ENCODE measurements at places on chromosomes 2 and 18.

GRCh38 chr18:54805571-54806334 lies 22.5 kb upstream of the RAB27B start:
- no peak for DNase-seq

- no peak for DNase-seq
These were observed 96.8 kb downstream of the DIS3L2 start for GRCh38 chr2:232058063-232058877.

DNA sequence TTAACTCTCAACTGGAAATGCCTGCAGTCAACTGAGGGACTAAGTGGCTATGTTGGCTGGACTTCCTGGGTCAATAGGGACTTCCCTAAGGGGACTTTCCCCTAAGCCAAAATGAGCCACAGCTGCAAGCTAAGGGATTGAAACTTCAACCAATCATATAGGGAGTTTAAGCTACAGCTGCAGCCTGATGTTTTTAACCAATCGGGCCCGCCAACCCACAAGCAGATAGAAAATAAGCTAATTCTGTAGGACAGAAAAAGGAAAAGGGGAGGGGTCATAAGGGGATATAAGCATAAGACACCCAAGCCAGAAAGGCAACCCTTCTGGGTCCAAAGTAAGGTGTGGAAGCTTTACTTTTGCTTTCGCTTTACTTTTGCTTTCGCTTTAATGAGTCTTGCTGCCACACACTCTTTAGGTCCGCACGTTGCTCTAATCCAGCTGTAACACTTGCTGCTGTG lies 927.5 kb downstream of the ERBB4 start:
- no peak for DNase-seq

DNA sequence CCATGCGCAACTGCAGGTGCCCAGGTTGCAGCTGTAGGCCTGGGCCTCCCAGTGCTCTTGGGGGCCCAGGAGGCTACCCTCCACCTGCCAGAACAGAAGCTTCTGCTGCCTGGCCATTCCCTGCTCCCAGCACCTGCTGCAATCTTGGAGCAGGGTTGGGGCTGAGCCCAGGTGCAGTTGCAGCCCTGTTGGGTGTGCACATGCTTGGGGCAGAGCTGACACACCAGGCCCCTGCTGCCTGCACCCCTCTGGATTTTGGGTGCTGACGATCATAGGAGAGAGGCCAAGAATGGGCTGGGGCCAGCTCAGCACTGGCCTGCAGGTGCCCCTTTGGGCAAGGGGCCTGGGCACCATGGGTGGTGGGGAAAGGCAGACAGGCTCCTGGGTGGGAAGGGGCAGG lies 20.5 kb upstream of the SP140L start:
- DNase-seq = no peak

- DNase-seq = no peak
These were observed 135.0 kb downstream of the SMAD7 start for GRCh38 chr18:48815581-48816324.

- no peak for DNase-seq
These were observed 4.6 kb upstream of the GALM start for GRCh38 chr2:38661306-38661705.

- no peak for DNase-seq
These were observed 50.5 kb downstream of the ADD2 start for GRCh38 chr2:70717431-70718038.

DNA sequence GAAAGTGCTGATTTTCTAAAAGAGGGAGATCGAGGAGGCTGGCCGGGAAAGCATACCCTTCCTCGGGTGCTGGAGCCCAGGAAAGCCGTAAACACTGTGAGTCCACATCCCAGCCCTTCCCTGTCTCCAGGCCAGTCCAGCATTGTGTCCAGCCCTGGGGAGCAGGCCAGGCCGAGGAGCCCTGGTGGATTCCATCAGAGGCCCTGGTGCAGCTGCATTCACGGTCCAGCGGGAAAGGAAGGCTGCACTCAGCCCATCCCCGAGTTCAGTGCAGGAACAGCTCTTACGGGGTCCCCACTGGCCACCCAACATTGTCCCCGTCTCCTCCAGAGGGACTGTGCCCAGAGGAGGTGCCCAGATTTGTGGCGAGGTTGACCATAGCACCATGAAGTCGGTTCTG lies 218.6 kb downstream of the KLHL29 start:
- DNase-seq = no peak

- DNase-seq = no peak
These were observed 98.8 kb downstream of the DPP4 start for GRCh38 chr2:161975062-161975812.

DNA sequence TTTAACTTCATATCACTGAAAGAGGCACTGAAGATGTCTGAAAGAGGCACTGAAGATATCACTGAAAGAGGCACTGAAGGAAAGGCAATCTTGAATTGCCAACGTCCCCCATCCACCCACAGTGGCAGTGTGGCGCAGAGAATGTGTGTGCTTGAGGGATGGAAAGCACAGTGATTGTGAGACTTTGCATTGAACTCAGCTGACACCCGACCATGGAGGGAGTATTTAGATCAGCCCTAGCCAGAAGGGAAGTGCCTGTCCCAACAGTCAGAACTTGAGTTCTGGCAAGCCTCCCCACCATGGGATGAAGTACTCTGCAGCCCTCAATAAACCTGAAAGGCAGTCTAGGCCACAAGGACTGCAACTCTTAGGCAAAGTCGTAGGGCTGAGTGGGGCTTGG lies 33.8 kb downstream of the MAP4K3 start:
- DNase-seq = no peak

DNA sequence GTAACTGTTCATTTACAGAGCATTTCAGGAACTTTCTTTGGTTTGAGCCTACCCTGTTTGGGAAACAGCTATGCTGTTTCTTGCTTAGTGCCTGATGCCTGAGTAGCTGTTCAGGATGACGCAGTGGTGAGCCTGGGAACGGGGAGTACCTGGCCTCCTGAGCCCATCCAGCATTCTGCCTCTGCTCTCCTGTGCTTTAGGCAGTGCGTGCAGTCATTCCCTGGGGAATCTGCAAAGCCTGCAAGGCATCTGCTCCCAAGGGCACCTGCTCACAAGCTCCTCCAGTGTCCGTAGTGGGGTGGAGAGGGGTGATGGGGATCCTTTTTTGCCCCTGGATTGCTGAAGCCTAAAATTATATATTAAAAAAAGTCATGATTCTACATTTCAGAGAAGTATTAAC lies 68.8 kb downstream of the RAPGEF4 start:
- DNase-seq = no peak

DNA sequence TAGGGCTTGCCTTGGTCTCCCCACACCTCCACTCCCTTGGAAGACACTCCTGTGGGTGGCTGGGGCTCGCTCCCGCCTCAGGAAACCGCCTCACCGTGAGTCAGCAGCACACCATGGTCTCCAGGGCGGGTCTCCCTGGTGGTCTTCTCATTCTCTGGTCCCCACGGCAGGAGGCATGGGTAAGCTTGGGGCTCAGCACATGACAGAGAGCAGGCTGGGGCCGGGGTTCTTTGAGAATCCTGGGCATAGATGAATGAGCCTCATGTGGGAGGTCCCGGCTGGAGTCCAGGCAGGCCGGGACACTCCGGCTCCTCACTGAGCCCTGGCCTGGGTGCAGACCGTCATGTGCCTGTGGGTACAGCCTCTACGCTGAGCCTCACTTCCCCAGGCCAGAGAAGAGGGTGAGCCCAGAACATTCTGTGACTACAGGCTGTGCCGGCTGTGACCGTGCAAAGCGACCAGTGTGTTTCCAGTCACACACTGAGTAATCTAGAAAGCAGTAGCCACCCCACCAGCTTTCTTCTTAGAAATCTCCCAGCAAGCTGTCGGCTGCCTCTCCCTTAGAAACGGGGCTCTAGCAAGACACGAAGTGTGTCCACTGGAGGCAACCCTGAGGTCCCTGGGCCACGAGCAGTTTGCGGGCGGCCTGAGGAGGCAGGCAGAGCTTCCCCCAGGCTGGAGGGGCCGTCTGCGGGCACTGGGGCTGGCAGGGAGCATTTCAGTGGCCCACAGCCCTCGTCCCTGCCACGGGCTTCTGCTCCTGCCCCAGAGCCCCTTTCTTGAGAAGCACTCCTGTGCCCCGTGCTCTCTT lies 93.1 kb downstream of the RHOB start:
- no peak for DNase-seq

- no peak for DNase-seq
These were observed 224.6 kb upstream of the RAB6C start for GRCh38 chr2:129754831-129755230.

DNA sequence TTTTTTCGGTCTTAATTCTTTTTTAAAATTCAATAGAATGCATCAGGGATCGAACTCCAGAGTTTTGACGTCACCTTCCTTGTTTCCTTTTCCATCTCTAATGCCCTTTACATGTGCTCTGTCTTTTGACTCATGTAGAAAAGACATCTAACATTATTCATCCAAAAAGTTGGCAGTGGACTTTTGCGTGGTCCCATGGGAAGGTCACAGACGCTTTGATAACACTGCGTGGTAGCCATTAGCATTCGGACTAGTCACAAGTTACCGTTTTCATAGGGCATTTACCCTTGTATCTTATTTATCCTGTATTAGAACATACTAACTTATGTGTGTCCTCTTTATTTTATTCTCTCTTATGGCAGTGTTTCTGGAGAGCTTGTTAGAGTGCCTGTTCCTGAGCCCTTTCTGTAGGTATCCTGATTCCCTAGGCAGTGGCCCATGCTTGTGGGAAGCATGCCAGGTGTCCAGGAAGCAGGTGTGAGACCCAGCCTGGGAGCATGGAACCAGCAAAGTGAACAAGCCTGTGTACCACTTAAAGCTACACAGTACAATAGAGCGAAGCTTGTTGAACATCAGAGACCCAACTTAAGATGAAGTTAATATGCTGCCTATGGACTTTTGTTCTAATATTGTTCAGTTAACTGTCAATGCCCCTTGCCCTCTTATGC lies 73.6 kb upstream of the RBM44 start:
- no peak for DNase-seq

DNA sequence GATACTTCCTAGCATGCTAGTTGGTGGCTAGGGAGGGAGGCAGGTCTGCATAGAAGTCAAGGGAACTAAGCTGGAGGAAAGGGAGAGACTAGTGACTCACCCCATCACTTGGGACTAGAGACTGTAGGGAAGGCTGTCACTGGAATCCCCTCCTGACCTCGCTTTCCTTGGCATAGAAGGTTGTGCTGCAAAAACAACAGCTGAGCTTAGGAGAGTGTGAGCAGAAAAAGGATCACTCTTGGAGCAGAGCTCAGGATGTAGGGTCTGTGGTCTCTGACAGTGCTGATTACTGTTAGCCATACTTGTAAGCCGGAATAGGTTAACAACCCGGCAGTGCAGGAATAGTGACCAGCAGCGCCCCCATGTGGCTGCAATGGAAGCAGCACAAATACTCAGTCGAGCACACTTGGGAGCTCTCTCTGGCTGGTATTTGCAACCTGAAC lies 66.9 kb upstream of the SMAD2 start:
- DNase-seq = no peak

- no peak for DNase-seq
These were observed 1.9 kb downstream of the SS18 start for GRCh38 chr18:26088487-26088886.

DNA sequence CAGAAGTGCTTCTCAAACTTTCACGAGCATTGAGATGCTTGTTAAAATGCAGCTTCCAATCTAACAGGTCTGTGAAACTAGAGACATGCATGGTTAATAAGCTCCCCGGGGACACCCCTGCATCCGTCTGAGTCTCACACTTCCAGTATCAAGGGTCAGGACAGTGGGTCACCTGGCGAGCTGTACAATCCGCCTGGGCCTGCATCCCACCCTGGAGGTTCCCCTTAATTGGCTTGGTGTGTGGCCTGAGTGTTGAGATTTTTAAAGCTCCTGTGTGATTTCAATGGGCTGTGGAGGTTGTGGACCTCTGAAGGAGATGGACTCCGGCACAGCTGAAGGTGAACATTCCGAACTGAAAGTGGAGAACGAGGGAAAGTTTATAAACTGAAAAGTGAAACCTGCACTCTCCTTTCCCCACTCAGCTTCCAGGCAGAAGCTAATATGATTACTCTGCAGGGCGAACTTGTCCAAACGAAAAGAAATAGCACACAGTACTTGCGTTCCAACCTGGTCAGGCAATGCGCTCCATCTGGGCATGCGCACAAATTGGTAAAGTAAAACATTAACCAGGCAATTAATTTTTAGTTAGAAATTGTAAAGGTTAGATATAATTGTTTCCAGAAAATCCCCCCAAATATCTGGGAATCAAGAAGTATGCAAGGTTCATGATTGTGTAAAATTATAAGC lies 191.7 kb upstream of the ALKAL2 start:
- no peak for DNase-seq

- DNase-seq = no peak
These were observed 76.8 kb downstream of the ALPK2 start for GRCh38 chr18:58552057-58552461.

DNA sequence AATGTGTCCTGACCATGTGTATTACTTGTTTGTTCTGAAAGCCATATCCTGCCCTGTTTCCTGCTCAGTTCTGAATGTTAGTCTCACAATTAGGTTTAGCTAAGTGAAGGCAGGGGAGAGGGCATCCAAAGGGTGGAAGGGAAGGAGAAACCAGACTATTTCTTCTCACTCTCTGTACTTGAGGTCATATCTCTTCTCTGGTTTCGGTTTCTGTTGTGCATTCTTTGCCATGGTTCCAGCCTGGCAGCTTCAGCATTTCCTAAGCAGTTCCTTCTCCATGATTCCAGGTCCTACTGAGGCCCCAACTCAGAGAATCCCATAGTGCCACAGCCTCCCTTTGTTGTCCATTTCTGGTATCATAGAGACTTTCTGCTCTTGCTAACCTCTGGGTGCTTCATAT lies 40.3 kb upstream of the HNMT start:
- DNase-seq = no peak

- no peak for DNase-seq
These were observed 32.0 kb upstream of the CDK5R2 start for GRCh38 chr2:218927422-218927821.

- no peak for DNase-seq
These were observed 151.7 kb downstream of the ARHGAP28 start for GRCh38 chr18:6881034-6881820.

DNA sequence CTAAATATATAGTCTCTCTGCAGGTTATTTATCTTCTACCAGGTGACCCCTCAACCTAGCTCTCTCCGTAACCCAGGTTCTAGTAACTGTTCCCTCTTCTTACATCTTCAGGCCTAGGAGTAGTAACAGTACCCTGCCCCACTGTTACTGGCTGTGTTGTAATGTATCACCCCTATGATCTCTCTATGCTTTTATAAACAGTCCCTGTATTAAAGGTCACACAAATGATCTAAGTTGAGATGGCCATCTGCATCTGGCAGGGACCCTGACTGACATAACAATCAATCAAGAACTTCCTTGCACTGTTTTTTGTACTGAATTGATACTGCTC lies 219.7 kb upstream of the STK17B start:
- no peak for DNase-seq

DNA sequence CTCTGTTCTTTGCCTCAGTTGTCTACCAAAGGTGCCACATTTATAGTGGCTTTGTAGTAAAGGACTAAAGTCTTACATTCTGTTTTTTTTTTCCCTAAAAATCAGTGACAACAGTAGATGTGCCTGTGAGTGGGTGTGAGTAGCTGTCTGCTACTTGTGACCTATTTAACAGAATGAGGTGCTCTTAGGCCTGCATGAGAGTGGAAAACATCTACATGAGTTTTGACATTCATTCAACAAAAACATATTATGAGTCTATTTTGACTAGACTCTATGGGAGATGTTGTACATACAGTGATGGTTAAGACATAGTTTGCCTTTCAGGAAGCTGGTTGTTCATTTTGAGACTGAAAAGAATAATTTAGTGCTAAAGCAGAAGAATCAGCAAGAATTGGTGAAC lies 36.7 kb downstream of the IL1R2 start:
- DNase-seq = no peak

- no peak for DNase-seq
These were observed 1279.7 kb upstream of the ZEB2 start for GRCh38 chr2:145799595-145800108.

Data from renal cortex interstitium (tissue), 15 donors.